Esophagus muscularis mucosa (tissue), 4 donors: ENCODE measurements at places on chromosomes 5 and 9. TPM values are rescaled to one million over a fixed set of nuclear protein-coding genes. Genes with fewer than 3 reads are reported as not detected.

DNA sequence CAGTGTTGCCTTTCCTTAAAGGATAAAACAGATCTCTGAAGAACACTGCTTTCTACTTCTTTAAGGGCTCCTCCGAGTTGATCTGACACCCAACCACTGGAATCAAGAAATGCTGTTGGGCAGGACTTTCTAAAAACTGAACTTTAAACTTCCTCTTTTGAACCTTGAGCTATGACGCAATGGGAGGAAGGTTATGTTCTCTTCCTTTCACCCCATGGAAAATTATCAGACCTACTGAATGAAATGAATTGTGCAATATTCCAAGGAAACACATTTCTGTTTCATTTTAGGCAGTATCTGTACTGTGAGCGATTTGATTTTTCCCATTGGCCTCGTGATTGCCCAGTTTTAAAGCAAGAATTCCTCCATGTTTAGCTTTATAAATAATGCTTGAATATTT lies 206.0 kb upstream of the PRR16 start:
- H3K36me3 ChIP-seq: no peaks in the 10 kb centered on the region
- H3K27me3 ChIP-seq: no peaks in the 10 kb centered on the region
- DNase-seq: no peak
- H3K4me1 ChIP-seq: no peaks in the 10 kb centered on the region

The PCDHGB1 gene
- 3.1 TPM for total RNA-seq

DNA sequence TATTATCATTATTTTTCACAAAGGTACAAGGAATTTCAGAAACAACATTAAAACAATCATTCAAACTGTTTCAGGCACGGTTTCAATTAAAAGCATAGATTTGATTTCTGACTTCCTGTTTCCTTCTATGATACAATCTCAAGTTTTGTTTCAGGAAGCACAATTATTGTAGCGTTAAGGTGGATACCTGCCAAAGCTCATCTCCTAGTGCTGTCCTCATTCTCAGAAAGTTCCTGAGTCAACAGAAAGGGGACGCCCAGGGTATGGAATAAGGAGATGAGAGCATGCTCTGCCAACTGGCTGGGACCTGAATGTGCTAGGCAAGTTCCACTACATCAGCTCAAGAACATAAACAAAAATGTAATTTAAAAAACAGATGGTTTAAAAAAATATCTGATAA lies 2.0 kb upstream of the TRIM14 start:
- no peaks in the 10 kb centered on the region for H3K36me3 ChIP-seq
- H3K27me3 ChIP-seq: no peaks in the 10 kb centered on the region
- H3K27ac ChIP-seq: no peak overlapping the region

The SOHLH1 gene
- total RNA-seq: not detected

- no peaks in the 10 kb centered on the region for H3K4me1 ChIP-seq
- no peaks in the 10 kb centered on the region for H3K36me3 ChIP-seq
- no peaks in the 10 kb centered on the region for H3K27me3 ChIP-seq
- H3K4me3 ChIP-seq: no peak overlapping the region
- DNase-seq: no peak
- H3K27ac ChIP-seq: no peak overlapping the region
These were observed 40.7 kb downstream of the ASTN2 start for GRCh38 chr9:117374076-117374725.

- no peak for DNase-seq
- no peaks in the 10 kb centered on the region for H3K27me3 ChIP-seq
- H3K27ac ChIP-seq: no peak overlapping the region
- H3K36me3 ChIP-seq: no peaks in the 10 kb centered on the region
- no peak overlapping the region for H3K4me3 ChIP-seq
These were observed 127.6 kb upstream of the CLINT1 start for GRCh38 chr5:157986431-157986990.

The ABO gene
- 1.5 TPM for total RNA-seq

DNA sequence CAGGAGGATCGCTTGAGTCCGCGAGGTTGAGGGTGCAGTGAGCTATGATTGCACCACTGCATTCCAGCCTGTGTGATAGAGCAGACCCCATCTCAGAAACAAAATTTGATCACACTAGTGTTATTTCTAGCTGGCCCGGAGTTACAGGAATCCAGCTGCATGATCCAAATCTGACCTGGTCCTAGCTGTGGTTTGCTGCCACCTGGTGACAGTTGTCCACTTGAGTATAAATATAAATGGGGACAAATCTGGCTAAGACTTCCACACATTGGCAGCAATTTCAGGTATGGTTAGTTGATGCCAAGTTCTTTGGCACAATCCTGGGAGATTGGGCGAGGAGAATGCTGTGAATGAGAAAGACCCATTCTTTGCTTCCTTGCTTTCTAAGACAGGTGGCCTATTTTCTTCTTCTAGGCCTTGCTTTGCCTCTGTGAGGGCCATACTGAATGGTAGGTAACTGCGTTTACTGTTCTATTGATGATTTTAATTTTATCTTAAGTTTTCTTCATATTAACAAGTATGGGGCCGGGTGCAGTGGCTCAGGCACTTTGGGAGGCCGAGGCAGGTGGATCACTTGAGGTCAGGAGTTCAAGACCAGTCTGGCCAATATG lies 35.4 kb downstream of the UBE2R2 start:
- no peak for DNase-seq
- H3K4me1 ChIP-seq: peaks cover 40% of the 10 kb centered on the region
- peak overlapping the region; percentile 54 for H3K27ac ChIP-seq
- H3K4me3 ChIP-seq: no peak overlapping the region
- H3K36me3 ChIP-seq: no peaks in the 10 kb centered on the region
- H3K27me3 ChIP-seq: no peaks in the 10 kb centered on the region

DNA sequence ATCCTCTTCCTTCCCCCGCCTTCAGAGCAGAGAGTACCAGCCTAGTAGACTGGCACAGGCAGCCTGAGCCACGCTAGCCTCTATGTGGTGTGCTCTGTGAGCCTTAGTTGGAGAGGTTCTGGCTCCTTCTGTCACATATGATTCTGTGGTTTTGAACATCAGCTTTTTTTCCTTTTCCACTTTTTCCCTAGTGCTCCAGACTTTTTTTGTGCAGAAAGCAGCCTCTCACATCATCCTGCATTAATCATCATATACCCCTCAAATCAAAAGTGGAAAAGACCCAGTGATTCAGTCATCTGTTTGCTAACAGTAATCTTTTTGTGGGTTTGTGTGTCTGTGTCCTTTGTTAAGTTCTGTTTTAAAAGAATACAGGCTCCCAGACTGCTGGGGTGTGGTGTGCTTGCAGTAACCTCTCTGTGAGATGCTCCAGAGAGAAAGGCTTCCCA lies 663.9 kb upstream of the RGMB start:
- H3K4me3 ChIP-seq: no peak overlapping the region
- no peak for DNase-seq
- H3K27me3 ChIP-seq: no peaks in the 10 kb centered on the region
- H3K27ac ChIP-seq: no peak overlapping the region
- H3K36me3 ChIP-seq: no peaks in the 10 kb centered on the region
- no peaks in the 10 kb centered on the region for H3K4me1 ChIP-seq

The SPAAR gene
- total RNA-seq: 2.1 TPM

GRCh38 chr9:17470036-17470813 lies 108.6 kb upstream of the SH3GL2 start:
- DNase-seq: no peak
- H3K27me3 ChIP-seq: no peaks in the 10 kb centered on the region
- no peaks in the 10 kb centered on the region for H3K4me1 ChIP-seq
- H3K4me3 ChIP-seq: no peak overlapping the region

DNA sequence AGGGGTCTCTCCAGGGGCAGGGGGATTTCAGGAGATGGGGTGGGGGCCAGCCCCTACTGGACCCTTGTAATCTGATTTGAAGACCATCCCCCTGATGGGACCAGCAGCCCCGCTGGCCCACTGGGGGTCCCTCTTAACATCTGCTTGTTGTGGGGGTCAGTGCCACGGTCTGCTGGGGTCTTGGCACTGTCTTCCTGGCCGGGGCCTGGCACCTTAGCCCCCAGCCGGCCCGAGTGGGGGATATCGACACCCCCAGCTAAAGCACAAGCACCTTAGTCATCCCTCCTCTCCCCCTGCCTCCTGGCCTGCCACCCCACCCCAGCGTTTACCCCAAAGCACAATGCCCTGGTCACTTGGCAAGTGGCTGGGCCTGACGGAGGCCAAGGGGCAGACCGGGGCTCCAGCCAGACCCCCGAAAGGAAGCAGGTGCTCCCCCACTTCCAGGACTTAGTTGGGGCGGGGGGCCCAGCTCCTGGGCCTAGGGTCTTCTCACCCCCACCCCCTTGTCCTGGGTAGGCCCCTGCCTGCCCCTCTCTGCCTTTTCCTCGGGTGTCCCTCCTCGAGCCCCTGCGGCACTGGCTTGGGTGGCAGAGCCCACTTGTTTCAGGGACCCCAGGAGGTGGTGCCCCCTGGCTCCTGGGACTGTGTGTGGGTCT lies 1.4 kb upstream of the NFX1 start:
- H3K27me3 ChIP-seq: no peaks in the 10 kb centered on the region
- no peak for DNase-seq
- H3K4me3 ChIP-seq: peak overlapping the region; percentile 78
- H3K27ac ChIP-seq: peak overlapping the region; percentile 99
- peaks cover 38% of the 10 kb centered on the region for H3K4me1 ChIP-seq
- no peaks in the 10 kb centered on the region for H3K36me3 ChIP-seq

DNA sequence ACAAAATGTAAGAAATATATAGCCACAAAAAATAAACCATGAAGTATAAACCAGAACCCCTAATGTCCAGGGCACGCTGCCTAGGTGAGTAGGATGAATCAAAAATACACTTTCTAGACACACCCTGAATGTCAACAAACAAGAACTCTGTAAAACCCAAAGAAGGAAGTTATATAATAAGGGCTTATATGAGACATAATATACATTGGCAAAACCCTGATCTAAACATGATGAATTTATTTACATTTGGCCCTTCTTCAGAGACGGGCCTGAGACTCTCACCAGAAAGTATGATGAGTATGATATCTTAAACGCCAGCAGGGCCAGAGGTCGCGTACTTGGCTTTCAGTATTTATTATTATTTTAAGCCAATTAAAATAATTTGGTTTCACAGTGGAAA lies 125.1 kb upstream of the FST start:
- H3K27me3 ChIP-seq: no peaks in the 10 kb centered on the region
- H3K27ac ChIP-seq: no peak overlapping the region
- DNase-seq: no peak
- peaks cover 22% of the 10 kb centered on the region for H3K4me1 ChIP-seq
- H3K36me3 ChIP-seq: no peaks in the 10 kb centered on the region

DNA sequence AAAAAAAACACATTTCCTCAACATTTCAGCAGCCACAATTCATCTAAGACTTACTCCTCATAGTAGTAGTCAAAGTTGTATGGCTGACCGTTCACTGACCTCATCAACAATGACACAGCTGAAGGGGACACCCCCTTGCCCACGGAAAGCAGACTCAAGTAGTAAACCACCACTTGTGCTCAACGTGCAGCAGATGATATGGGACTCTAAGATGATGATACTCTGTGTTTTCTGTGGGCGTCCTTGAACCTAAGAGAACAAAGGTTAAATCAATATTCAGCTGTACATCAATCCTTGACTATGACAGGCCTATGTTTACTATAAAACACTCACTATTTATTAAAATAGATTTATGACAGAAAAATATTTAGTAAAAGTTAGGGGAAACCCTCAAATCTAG lies 71.6 kb downstream of the SETX start:
- H3K4me1 ChIP-seq: no peaks in the 10 kb centered on the region
- no peak overlapping the region for H3K4me3 ChIP-seq
- no peak overlapping the region for H3K27ac ChIP-seq
- peaks cover 72% of the 10 kb centered on the region for H3K36me3 ChIP-seq
- H3K27me3 ChIP-seq: no peaks in the 10 kb centered on the region
